MG63 (cell line): ENCODE measurements at places on chromosomes 1 and 21. TPM values are rescaled to one million over a fixed set of nuclear protein-coding genes. Genes with fewer than 3 reads are reported as not detected.

- no peak for DNase-seq
Measured at GRCh38 chr1:50427818-50428779, 4.9 kb upstream of the DMRTA2 start.

DNA sequence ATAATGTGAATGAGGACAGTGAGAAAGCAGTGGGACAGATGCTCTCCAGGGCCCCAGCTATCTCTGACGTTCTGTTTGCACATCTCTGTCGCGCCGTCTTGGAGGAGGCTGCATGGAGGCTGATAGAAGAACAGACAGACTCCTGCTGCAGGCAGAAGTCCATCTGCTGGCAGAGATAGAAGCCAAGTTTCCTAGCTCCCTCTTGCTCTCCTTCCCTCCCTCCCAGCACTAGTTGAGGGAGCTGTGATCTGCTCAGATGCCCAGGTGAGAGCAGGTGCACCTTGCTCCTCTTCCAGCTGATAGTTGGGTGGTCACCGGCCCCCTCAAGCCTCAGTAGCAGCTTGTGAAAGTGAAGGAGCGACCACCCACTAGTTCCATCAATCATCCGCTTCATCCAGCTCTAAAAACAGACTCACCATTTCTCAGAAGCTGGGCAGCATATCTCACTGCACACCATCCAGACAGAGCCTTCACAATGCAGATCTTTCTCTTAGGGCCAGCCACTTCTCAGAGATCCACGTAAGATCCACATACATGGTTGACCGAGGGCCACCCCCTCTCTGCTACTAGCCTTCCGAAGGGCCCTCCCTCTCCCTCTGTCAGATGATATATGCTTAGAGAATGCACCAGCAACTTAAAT, 12.9 kb downstream of the LRRN2 start:
- DNase-seq = no peak

DNA sequence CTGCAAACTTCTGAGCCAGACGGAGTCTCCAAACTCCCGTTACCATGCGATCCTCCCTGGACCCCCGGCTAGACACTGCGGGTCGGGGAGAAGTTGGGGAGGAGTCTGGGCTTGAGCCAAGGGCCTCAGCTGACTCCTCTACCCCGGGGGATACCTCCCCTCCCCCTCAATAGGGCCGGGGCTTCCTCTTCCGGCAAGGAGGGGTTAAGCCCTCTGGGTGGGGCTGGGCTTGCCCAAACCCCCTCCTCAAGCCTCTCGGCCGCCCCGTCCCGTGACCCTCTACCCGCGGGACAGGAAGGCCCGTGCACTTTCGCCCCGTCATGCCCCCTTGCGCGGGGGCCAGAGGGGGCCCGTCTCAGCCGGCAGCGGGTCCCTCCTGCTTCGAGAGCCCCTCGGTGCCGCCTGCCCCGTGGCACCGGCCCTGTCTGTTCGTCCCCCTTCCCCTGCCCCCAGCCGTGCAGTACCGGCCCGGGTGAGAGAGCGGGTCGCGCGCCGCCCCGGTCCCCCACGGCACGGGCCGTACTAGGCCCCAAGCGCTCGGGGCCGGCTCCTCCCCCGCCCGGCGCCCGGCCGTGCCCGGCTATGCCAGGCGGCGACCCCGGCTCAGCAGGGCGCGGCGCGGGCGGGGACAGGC, 652 bp downstream of the ARL8A start:
- DNase-seq = peak; percentile 41

GRCh38 chr21:33244779-33245105, 15.0 kb downstream of the IFNAR2 start:
- no peak for DNase-seq

DNA sequence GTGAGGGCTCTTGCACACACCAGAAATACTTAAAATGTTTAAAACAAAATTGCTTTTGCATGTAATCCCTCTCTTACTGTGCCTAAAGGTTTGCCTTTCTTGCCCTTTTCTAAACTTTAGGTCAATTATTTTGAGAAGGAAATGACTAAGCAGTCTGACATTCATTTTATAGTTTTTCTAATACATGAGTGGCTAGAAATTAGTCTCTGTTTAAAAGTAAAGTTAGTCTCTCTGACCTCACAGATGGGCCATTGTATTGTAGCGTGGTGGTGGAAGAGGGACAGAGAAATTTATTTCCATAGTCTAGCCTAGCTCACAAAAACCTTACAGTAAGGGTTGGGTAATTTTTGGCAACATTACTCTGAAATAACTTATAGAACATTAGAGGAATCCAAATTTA, 3.6 kb upstream of the COL11A1 start:
- no peak for DNase-seq

The ADCY10 gene
- 0.13 TPM in 1 of 2 replicates, not detected in the other for total RNA-seq
